ENCODE measurements at places on chromosomes 1 and 21.

DNA sequence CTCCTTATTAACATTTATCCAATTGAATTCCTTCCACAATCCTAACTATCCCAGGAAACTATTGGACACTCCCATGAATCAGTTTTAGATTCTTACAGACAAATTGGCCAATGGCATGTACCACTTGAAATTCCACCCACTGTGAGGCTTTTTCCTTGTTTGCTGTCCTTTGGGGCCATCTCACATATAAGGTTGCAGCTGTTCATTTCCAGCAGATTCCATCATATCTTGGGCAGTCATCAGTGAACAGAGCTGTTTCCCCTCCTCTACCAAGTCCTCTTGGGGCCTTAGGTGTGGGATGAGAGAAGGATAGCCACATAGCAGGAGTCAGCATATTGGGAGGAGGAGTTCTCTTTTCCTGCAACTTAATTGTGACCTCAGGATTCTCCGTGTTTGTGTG, 109.1 kb downstream of the HHAT start:
- no peak for DNase-seq

DNA sequence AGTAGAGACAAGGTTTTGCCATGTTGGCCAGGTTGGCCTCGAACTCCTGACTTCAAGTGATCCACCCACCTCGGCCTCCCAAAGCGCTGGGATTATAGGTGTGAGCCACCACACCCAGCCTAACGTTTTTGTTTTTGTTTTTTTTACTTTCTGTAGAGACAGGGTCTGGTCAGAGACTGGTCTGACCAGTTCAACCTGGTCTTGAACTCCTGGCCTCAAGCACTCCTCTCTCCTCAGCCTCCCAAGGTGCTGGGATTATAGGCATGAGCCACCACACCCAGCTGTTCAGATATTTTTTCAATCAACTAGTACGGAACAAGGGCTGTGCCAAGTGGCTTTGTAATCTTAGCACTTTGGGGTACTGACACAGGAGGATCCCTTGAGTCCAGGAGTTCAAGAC, 209.5 kb downstream of the RERE start:
- no peak for DNase-seq

GRCh38 chr1:245225322-245226202, 70.8 kb downstream of the KIF26B start:
- DNase-seq = no peak

GRCh38 chr1:101388904-101389546, 152.2 kb downstream of the S1PR1 start:
- no peak for DNase-seq

DNA sequence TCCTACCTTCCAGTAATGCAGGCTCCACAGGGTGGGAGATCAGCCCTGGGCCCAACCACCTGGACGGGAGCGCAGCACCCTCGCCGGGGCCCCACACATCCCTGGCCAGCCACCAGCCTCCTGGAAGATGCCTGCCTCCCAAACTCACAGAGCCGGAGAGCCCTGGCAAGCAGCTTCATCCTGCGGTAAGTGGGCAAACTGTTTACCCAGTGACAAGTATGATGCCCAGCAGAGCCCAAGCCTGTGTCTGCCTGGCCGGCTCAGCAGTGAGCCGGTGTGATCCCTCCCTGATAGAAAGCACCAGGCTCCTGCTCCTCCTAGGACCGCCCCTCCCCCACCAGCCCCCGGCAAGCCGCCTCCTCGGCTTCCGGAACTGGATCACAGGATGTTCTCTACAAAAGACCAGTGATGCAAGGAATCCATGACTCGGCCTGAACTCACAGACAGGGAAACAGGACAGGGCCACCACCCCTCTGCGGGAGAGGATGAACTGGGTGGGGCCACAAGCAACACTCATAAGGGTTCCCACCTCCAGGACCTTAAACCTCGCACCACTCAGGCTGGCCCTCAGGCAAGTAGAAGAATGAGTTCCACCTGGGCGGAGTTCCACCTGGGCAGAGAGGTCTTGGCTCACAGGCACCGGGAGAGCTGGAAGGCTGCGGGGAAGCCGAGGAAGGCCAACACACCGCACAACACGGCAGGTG, 7.9 kb downstream of the ACOT7 start:
- DNase-seq = peak; percentile 86

GRCh38 chr21:41582866-41583265, 74.9 kb upstream of the TMPRSS2 start:
- no peak for DNase-seq

DNA sequence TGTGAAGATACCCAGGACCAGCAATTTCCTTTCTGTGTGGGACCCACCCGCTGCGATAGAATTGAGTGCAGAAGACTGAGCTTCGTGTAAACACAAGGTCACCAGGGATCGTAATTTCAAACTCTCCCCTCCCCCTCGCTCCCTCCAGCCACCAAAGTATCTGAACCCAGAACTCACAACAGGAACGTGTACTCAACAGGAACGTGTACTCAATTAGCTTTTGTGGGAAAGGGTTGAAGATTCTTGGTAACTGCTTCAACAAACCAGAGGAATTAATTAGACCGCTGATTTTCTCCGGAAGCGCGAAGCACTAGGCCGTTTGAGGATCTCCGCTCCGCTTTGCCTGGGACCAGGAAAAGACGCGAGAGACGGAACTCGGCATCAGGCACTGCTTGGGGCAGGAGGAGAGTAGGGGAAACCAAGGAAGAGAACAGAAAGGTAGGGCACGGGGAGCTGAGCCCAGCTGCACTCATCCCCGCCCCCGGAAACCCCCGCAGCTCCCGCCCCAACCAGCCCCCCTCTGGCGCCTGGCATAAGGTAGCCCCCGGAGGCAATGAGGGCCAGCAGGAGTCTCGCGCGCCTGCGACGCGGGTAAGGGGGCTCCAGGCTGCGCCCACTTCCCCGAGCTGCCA, 453 bp downstream of the DRAM2 start:
- no peak for DNase-seq

GRCh38 chr1:40017951-40018575, 22.5 kb upstream of the CAP1 start:
- DNase-seq = no peak

- DNase-seq = no peak
Measured at GRCh38 chr1:17689011-17689410, 66.1 kb upstream of the ACTL8 start.
